Sciatic nerve (tissue), 2 donors: ENCODE measurements at places on chromosomes 2 and 18. TPM values are rescaled to one million over a fixed set of nuclear protein-coding genes. Genes with fewer than 3 reads are reported as not detected.

DNA sequence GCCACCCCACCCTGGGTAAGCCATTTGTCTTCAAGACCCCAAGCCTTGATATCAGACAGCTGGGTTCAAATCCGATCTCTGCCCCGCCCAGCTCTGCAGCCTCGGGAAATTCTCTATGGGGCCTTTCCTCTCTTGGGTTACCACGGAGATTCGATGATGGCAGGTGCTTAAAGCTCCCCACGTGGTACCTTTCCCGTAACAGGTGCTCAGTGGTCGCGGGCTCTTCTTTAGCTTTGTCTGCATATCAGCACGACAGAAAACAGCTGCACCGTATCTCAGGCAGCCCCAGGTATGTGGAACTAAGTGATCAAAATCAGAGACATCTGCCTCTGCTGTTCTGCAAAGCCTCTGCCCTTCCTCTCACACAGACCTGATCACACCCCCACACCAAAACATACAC, 37.4 kb downstream of the TTC32 start:
- DNase-seq: no peak

Gene ADGRF3
- total RNA-seq: not detected

Gene LAMA3
- total RNA-seq: 47.3 TPM

Gene STEAP3
- 9.1 TPM for total RNA-seq

Gene TDRD15
- total RNA-seq: 0.13 TPM

DNA sequence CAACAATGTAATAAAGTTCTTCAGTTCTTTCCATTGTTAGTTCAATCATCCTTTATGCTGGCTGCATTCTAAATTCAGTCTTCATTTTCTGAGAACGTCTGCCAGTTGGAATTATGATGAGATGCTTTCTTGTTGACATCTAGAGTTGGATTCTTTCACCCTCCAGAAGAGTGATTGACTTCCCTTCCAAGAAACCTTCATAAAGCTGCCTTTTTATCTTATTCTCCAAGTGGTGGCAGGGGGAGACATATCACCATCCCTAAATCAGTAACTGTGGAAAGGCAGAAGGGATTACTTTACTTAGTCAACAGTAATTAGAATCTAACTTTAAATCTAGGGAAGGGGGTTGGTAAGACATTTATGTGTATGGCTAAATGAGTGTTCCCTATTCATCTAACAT, 86.8 kb upstream of the GULP1 start:
- DNase-seq: no peak

DNA sequence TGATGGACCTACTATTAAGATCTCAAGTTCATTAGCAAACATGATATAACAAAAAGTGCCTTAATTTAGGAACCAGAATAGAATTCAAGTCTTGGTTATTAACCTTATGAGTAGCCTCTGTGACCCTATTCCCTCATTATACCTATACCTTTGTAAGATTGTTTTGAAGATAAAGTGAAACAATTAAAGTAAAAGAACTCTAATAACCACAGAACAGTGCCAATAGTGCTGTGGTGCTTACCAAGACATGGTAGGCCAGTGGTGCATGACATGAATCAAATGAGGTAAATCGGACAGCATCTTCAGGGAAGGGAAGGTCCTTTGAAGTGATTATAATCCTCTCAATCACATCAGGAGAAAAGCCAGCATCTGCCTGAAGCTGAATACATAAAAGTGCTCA, 36.4 kb downstream of the METTL4 start:
- DNase-seq: no peak

Gene CHST9
- 2.4 TPM for total RNA-seq

- DNase-seq: no peak
Observed at GRCh38 chr2:76639171-76639680, 883.0 kb downstream of the LRRTM4 start.

Gene ITM2C
- 136 TPM for total RNA-seq

Gene CCBE1
- total RNA-seq: 0.67 TPM

- no peak for DNase-seq
Observed at GRCh38 chr2:125169022-125169763, 1144.1 kb downstream of the CNTNAP5 start.

DNA sequence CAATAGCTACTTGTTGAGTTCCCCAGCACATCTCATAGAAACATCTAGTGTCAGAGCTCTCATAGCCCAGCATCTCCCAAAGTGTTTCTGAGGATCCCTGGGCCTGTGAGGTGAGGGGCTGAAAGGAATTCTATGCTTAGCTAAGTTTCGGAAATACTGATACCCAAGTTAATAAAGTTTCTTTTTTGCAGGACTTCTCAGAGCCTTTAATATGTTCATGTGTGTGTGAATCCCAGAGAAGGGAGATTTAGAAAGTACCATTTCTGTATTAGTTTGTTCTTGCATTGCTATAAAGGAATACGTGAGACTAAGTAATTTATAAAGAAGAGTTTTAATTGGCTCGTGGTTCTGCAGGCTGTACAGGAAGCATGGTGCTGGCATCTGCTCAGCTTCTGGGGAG, 211.2 kb downstream of the TSN start:
- no peak for DNase-seq

GRCh38 chr2:40147360-40147759, 304.5 kb downstream of the SLC8A1 start:
- DNase-seq: no peak

Gene CNDP1
- 0.31 TPM for total RNA-seq

DNA sequence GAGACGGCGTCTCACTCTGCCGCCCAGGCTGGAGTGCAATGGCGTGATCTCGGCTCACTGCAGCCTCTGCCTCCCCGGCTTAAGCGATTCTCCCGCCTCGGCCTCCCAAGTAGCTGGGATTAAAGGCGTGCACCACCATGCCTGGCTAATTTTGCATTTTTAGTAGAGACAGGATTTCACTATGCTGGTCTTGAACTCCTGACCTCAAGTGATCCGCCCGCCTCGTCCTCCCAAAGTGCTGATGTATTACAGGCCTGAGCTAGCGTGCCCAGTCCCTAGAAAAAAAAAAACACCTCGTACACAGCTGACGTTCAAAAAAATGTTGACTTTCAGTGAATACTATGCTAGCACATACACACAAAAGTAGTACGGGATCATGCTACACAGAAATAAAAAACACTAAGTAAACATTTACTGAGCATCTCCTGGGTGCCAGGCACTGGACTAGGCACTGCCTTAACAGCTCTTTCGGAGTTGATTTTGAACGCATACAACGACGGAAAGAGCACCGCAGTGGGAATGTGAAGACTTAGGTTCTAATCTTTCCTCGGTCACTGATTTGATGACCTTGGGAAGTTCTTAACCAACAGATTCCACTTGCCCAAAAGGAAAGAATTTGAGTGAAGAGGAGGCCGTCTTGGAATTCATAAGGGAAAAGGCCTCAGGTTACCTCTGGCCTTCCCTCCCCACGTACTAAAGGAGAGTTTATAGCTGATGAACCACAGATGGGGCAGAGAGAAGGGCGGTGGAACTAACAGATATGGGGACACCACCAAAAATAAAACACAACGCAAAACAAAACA, 1.1 kb downstream of the DNAJC27 start:
- DNase-seq: no peak

Gene FAM110C
- 0.58 TPM for total RNA-seq
